Tongue (tissue), 3 donors: ENCODE measurements at places on chromosomes 7 and 10. TPM values are rescaled to one million over a fixed set of nuclear protein-coding genes. Genes with fewer than 3 reads are reported as not detected.

CAMK1D gene
- total RNA-seq: 10.9 TPM

CLEC5A gene
- not detected for total RNA-seq

ASIC3 gene
- 0.51 TPM for total RNA-seq

NUTM2A gene
- total RNA-seq: 2.1 TPM

PLEKHS1 gene
- 1.4 TPM for total RNA-seq

ELOVL3 gene
- not detected for total RNA-seq

SEMA3E gene
- 3.1 TPM for total RNA-seq

C10orf105 gene
- total RNA-seq: 0.10 TPM

TYSND1 gene
- 14.0 TPM for total RNA-seq

SOSTDC1 gene
- total RNA-seq: 21.8 TPM

SVIL gene
- 424 TPM for total RNA-seq

C10orf67 gene
- 0.82 TPM for total RNA-seq

PRXL2A gene
- 91.7 TPM for total RNA-seq

FXYD4 gene
- not detected for total RNA-seq

CPA4 gene
- total RNA-seq: 2.4 TPM

TUBB8 gene
- not detected for total RNA-seq

RASA4B gene
- 9.1 TPM for total RNA-seq

SERPINE1 gene
- 5.4 TPM for total RNA-seq

SLC29A4 gene
- 11.2 TPM for total RNA-seq

ADAM8 gene
- 6.7 TPM for total RNA-seq

SEMA3D gene
- total RNA-seq: 18.1 TPM
